Heart right ventricle (tissue), 16 donors: ENCODE measurements at places on chromosomes 6 and 20. TPM values are rescaled to one million over a fixed set of nuclear protein-coding genes. Genes with fewer than 3 reads are reported as not detected.

DNA sequence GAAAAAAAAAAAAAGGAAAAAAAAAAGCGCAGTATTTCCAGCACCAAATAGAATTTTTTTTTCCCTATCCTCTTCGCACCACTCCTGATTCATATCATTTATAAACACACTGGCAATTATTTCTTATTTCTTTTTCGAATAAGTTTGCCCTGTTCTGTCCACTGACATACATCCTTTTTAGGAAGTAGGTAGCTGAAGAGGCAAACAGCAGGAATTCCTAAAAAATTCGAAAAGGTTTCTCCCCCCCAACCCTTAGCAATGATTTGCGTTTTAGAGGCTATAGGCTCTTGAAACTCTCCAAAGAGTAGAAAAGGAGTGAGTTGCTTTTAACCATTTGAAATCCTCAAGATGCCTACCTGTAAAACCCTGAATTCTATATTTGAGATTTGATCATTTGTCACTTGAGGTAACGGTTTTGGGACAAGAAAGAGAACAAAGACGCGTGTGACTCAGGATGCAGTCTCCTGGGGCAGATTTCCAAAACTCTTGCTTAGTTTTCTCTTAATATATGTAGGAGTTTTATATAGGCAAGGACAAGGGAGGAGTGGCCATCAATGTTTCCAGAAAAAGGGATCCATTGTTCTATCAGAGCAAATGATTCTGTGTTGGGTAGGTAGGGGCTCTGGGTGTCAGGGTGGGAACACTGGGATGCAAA is 531 bp upstream of the CCN2 start:
- no peak for DNase-seq

The TTK gene
- total RNA-seq, result 3.4 TPM

DNA sequence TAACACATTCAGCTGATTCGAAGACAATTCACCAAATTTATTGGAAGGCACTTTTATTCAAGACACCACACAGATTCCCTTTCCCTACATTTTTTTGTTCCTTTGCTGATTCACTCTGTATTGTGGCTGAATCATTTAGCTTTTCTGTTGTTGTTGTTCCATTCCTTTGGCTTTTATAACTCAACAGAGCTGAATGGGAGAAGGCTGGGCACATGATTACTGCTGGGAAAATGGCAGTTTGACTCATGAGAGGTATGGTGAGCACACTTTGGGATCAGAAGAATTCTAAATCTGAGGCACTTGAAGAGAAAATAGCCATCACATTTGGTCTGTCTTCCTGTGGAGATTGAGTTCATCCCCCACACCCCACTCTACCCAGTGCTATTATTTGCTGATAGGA is 15.7 kb upstream of the SAYSD1 start:
- no peak for DNase-seq

The PHACTR3 gene
- total RNA-seq, result 2.2 TPM

The ULBP1 gene
- total RNA-seq, result 0.24 TPM

DNA sequence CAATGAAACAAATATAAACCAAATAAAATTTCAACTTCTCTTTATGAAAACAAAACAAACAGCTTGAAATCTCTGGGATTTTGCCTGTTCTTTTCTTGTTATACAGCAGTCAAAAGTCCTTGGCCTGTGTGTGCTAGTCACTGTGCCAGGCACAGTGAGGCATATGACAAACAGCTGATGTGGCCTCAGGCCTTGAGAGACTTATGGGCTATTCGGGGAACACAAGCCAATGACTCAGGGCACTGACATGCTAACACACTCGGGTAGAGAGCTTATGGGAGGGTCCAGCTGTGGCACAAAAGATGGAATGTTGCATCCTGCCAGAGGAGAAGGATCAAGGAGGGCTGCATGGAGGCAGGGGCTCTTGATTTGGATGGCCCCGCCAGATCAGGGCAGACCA is 95.4 kb upstream of the NKX2-2 start:
- no peak for DNase-seq

DNA sequence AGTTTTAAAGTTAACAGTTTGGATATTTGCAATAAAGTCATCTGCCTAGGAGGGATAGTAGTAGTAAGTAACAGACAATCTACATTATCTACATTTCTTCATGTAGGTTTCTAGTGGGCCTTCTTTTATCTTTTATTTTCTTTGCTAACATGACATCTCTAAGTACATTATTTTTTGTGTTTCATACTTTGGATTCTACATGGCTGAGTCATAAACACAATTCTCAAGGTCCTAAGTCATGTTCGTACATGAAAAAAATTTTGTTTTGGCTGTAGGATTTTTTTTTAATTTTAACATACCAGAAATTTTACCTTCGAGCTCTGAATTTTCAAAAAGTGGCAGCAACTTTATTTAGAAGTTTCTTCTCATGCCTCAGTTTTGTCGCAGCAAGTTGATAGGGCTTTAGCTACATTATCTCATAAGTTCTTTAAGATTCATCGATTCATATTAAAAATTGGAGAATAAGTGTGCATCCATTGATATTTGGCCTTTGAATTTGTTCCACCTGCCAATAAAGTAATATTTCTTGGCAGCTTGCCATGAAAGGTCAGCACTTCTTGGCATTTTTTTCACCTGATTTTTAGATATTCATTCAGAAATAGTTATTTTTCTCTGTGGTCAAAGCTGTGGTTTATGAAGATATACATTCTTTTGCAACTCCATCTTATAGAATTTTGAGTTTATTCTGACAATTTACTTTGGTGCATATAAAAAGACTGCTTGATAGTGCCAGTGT is 146.2 kb downstream of the GRIK2 start:
- DNase-seq, result no peak

DNA sequence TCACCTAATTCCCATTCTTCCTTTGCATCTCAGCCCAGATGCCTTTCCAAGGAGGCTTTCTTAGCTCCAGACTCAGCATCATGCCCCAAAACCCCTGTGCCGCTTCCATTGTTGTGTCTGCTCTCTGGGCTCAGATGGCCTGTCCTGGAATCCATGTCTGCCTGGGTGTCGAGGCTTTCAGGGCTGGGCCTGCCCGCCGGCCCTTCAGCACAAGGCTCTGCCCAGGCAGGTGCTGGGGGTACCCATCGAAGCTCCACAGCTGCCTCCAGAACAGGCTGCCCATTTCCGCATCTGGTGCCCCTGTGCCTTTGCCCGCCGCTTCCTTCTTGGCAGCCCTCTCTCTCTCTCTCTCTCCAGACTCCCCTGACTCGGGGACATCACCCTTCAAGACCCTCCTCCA is 1.2 kb downstream of the CPXM1 start:
- no peak for DNase-seq

The EPM2A gene
- 51.1 TPM for total RNA-seq

DNA sequence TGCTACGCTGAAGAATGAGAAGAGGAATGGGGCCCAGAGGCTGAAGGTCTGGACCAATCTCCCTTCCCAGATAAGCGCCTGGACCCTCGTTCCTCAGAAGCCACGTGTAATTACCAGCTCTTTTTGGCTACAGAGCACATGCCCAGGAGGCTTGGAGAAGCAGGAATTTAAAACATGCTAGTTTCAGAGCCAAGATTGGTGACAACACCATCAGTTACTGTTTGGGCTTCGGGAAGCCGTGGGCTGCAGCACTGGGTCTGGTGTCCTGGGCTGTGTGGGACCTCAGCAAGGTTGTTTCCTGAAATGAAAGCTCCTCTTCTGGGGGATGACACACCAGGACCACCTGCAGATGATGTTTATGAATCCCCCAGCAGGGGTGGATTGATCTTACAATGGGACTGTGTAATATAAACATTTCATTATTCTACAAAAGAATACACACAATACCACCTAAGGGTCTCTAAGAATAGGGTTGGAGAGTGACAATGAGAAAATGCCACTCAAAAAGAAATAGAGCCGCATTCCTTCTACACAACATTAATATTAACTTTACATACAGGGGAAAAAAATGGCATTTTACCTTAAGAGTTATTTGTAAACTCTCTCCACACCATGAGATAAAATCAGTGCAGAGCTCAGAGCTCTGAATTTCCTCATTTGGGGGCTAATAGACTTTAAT is 207.8 kb upstream of the FOXQ1 start:
- DNase-seq, result no peak

The GPR6 gene
- not detected for total RNA-seq

DNA sequence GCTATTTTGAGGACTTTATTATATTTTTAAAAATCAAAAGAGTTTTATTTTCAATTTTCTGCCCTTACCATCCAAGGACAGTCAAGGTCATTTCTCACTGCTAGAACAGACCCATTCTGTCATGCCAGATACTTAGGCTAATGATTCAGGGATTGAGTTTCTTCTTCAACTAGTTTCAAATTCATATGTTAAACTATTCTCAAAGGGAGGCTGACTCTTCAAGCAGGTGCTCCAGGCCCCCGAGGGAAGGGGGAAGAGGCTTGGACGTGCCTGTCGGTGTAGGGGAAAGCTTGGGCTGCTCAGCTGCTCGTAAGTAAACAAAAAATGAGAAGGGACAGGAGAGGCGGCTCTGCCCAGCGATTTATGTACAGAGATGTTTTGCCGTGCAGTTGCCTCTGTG is 69.4 kb upstream of the MYLIP start:
- DNase-seq, result no peak

- DNase-seq, result no peak
Observed at GRCh38 chr20:25083141-25083772, 1.3 kb upstream of the VSX1 start.

DNA sequence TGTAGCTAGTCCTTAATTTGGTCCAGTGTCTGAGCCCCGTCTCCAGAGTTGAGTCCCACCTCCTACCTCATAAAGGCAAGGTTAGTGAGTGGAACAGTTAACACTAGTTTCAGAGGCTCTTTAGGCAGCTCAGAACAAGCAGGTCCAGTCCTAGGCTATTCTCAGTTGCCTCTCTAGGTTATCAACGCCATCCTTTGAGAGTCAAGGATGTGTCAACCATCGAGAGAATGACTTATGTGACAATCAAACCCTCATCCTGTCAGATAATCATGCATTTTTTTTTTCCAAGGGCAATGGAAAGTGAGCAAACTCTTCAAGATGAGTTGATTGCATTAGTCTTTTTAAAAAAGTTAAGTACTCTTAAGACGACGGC is 64.0 kb upstream of the TXNDC5 start:
- DNase-seq, result no peak

The TMEM200A gene
- total RNA-seq, result not detected

DNA sequence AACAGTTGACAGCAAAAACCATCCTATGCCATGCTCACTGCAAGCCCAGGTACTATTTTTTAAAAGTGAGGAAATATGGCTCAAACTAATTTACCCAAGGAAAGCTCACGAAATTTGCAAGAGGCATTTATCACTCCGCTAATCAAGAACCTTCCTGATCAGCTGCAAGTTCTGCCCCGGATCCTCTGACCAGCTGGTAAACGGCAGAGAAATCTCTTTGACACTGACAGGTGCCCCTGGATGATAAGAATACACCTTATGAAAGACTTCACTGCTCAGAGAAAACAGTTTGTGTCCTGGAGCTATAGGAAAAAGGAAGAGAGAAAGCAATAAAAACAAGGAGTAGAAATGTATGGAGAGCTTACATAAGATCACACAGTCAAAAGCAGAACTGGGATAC is 6.4 kb downstream of the CNKSR3 start:
- no peak for DNase-seq

The SPDEF gene
- 0.60 TPM for total RNA-seq

DNA sequence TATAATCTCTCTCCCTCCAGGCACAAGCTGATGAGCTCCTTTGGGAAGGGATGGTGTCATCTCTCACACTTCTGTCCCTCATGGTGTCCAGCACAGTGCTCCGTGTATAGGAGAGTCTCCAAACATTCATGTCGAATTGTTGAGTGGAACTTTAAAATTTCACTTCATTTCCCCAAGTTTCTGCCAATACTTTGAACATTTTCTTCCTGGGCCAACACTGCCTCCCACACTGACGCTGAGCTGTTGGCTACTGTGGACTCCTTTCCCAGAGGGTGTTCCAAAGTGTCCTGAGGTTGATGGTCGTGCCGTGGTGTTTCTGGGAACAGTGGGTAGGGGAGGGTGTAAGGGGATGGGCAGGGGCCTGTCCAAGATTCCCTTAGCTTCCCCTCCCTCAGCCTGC is 122.7 kb downstream of the TIAM2 start:
- no peak for DNase-seq

GRCh38 chr20:48205786-48206185 is 420.5 kb upstream of the SULF2 start:
- no peak for DNase-seq

DNA sequence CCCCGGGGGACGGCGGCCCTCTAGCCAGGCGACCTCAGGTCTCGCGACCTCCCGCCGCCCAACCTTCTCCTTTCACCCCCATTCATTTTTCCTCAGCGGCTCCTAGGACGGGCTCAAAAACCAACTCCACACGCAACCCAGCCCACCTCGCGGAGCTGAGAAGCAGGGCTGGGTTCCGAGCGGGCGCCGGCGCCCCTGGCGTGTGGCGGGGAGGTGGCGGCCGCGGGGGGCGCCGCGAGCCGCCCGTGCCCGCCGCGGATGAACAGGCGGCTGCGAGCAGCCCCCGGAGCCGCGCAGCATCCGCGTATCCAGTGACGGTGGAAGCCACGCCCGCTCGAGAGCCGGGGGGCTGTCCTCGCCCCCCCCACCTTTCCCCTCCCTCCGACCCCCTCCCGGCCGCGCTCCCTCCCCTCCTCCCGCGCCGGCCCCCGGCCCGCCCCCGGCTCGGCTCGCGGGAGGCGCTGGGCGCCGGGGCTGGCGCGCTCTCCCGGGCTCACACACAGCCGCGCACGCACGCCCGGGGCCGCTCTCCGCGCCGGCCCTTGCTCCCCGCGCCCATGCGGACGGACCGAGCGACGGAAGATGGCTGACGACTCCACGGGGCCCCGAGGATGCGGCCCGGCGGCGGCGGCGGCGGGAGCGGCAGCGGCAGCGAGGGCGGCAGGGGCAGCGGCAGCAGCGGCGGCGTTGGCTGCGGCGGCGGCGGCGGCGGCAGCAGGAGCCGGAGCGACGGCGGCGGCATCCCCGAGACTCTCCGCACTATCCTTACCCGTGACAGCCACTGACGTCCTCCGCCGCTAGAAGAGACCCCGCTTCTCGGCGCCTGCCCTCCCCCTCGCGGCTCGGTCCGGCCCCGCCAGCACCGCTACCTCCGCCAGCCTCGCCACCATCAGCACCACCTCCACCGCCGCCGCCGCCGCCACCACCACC is at the start of gene SOBP:
TSS of gene SOBP (plus strand) at position 482 of the 930 bp plus-strand sequence. CDS start 500 bp downstream, outside the sequence.
- DNase-seq, result peak; percentile 78

The NEURL2 gene
- total RNA-seq, result 6.7 TPM

GRCh38 chr6:23218751-23219150 is 649.4 kb downstream of the HDGFL1 start:
- no peak for DNase-seq

- DNase-seq, result no peak
Observed at GRCh38 chr20:58720890-58721289, 28.3 kb downstream of the NPEPL1 start.

- no peak for DNase-seq
Observed at GRCh38 chr6:105256619-105257018, 76.8 kb upstream of the POPDC3 start.

- peak; percentile 32 for DNase-seq
Observed at GRCh38 chr6:108260126-108260808, 573 bp downstream of the SNX3 start.
